ENCODE measurements at places on chromosomes 4 and X. TPM values are rescaled to one million over a fixed set of nuclear protein-coding genes. Genes with fewer than 3 reads are reported as not detected.

S100P gene
- total RNA-seq, result 4.3 TPM

HSD17B11 gene
- 21.2 TPM for total RNA-seq

FAM184B gene
- total RNA-seq, result not detected

MAGEB6B gene
- not detected for total RNA-seq

SSX3 gene
- total RNA-seq, result not detected

DNA sequence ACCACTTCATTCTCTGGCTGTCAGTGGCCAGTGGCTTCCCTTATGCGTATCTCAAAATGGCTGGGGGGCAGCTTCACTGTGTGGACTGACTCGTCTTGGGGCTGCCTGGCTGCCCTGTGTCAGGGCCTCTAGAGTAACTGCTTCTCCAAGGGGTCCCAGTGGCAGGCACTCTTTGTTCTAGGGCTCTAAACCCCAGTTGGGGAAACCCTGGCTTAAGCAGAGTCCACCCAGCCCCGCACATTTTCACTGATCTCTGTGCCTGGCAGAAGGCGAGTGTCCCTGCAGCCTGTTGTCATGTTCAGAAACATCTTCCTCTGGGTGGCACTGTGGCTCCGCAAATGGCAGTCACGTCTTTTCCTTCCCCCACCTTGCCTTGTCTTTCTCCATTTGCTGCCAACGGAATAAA is 59.7 kb downstream of the NBDY start:
- DNase-seq, result no peak
- peaks cover 2% of the 10 kb centered on the region for H3K36me3 ChIP-seq
- no peak overlapping the region for H3K4me3 ChIP-seq

DNA sequence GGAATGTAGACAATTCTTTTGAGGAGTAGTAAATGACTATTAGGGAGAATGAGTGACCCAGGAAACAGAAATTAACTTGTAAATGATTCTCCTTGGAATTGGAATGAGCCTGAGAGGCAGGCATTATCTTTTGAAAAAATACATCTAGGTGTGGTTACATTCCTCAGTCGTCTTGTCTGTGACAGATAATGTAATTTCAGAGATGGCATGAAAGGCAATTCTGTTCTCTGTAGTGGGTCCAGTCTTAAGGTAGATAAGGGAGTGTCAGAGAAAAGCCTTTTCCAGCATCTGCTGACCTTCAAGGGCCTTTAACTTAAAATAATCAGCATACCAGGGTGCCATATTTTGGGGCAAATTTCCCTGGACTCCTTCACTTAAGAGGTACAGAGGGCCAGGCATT is 35.1 kb downstream of the HERC6 start:
- DNase-seq, result no peak
- H3K4me3 ChIP-seq, result no peak overlapping the region
- no peak overlapping the region for H3K27ac ChIP-seq
- H3K4me1 ChIP-seq, result peaks cover 4% of the 10 kb centered on the region
- H3K27me3 ChIP-seq, result no peaks in the 10 kb centered on the region
- H3K36me3 ChIP-seq, result peaks cover 7% of the 10 kb centered on the region

DNA sequence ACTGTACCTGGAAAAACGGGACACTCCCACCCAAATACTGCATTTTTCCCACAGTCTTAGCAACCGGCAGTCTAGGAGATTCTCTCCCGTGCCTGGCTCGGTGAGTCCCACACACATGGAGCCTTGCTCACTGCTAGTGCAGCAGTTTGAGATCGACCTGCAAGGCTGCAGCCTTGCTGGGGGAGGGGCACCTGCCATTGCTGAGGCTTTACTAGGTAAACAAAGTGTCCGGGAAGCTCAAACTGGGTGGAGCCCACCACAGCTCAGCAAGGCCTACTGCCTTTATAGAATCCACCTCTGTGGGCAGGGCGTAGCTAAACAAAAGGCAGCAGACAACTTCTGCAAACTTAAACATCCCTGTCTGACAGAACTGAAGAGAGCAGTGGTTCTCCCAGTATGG is 205.2 kb downstream of the CHIC1 start:
- H3K27me3 ChIP-seq, result no peaks in the 10 kb centered on the region
- DNase-seq, result no peak
- H3K4me3 ChIP-seq, result no peak overlapping the region
- peaks cover 3% of the 10 kb centered on the region for H3K4me1 ChIP-seq

- H3K36me3 ChIP-seq, result peaks cover 66% of the 10 kb centered on the region
- peak overlapping the region; percentile 80 for H3K4me3 ChIP-seq
- peaks cover 83% of the 10 kb centered on the region for H3K4me1 ChIP-seq
- no peaks in the 10 kb centered on the region for H3K27me3 ChIP-seq
- H3K27ac ChIP-seq, result peak overlapping the region; percentile 98
Observed at GRCh38 chr4:108049406-108049805, 59.7 kb downstream of the HADH start.

DNA sequence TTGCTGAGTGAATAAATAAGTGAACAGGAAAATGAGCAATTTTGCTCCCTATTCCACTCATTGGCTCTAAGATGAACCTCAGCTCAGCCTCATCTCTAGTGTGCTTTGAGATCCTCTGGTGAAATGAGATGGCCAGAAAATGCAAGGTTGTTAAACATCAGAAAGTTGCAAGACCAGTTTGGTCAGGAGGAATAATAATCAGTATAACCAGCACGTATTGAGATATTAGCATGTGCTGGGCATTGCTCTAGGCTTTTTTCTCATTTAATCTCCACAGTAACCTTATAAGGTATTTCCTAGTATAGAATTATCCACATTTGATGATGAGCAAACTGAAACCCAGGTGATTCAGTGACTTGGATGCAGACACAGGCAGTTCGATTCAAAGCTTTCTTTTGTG is 110.5 kb upstream of the PAK3 start:
- H3K36me3 ChIP-seq, result no peaks in the 10 kb centered on the region
- no peak for DNase-seq
- H3K4me1 ChIP-seq, result no peaks in the 10 kb centered on the region
- no peak overlapping the region for H3K27ac ChIP-seq
- peaks cover 2% of the 10 kb centered on the region for H3K27me3 ChIP-seq

GRCh38 chr4:3716631-3717235 is 49.5 kb upstream of the ADRA2C start:
- H3K36me3 ChIP-seq, result no peaks in the 10 kb centered on the region
- H3K27ac ChIP-seq, result no peak overlapping the region
- no peak overlapping the region for H3K4me3 ChIP-seq
- no peaks in the 10 kb centered on the region for H3K4me1 ChIP-seq

DNA sequence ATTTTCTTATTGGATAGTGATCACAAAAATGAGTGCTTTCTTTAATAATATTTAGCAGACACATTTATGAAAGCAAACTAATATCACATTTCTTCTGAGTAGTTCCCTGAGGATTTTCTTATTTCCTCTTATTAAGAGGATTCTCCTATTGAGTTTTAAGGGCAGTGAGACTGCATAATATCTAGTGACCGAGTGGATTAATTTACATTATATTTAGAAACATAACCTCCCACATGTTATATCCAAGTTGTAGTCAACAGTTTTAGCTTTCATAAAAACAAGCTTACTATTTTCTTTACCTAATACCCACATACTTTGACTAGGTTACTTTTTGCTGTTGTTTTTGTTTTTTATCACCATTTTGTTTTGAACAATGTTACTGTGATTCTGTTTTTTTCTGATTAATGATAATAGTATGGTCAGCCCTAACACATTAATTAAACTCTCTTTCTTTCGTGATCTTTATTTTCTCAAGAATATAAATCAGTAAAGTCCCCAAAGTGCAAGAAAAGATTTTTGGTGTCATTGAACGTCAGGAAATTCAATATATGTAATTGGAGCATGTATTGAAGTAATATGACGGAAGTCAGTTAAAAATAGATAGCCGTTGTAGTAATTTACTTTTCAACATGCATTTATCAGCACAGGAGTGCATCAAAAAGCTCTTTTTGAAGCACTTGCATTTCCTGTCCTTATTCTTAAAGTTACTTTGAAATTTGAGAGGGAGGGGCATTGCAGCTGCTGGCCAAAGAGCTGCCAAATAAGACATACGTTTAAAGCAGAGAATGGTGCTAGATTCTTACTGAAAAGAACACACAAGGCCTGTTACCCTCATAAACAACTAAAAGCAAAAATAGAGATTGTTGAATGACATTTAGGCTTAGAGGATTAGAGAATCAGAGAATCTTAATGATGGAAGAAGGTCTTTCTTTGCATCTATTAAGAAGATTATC is 25.2 kb downstream of the DDIT4L start:
- H3K4me3 ChIP-seq, result no peak overlapping the region
- H3K4me1 ChIP-seq, result peaks cover 14% of the 10 kb centered on the region

DNA sequence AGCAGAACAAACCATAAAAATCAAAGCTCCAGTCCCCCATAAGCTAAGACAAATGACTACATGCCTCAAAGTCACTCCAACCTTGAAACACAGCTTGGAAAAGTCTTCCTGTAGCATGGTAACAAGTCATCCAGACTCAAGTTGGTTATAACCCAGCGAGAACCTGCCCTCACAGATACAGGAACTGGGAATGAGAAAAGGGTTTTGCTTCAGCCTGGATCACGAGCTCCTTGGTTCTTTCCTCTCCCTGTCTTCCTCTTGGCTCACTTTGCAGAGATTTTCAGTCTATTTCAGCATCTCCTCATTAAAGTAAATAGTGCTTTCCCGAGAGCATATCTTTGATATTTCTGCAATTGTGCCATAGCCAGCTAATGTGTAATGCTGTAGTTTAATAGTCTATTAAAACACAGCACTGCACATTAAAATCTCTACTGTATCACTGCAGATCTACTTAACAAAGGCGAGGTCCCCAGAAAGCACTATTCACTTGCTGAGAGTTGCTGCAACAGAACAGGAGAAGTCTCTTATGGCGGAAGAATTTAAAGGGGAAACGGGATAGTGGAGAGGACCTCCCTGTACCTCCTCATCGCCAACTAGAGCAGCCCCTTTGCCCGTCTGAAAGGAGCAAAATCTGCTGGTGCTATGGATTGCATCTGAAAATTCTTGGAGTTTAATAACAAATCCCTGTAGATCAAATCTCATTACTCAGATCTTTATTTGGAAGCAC is 249.3 kb upstream of the GATB start:
- no peak overlapping the region for H3K4me3 ChIP-seq
- DNase-seq, result no peak
- no peaks in the 10 kb centered on the region for H3K36me3 ChIP-seq
- H3K27me3 ChIP-seq, result no peaks in the 10 kb centered on the region
- no peak overlapping the region for H3K27ac ChIP-seq

DNA sequence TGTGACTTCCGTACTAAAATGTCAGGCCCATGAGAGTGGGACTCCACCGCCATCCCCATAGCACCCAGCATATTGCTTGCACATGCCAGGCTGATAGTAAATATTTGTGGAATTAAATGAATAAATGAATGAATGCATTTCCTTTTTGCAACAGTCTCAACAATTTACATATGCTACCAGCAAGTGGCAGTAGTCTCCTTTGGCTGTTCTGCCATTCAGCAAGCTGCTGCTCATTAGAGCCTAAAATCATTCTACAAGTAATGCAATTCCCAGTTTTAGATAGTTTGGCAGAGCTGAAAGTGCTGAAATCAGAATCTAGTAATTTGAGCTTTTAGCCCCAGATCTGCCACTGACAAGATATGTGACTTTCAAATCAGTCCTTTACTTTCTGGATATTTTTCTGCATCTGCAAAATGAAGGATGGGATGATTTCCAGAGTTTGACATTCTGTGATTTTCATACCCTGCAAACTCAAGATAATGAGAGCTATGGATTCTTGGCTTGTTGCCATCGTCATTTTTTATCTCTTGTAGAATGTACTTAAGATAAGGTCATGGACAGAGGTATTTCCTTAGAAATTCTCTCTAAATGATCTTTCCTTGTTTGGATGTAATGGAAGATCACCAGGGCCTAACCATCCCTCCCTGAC is 35.7 kb upstream of the INTS6L start:
- no peak overlapping the region for H3K27ac ChIP-seq
- peak; percentile 24 for DNase-seq
- H3K36me3 ChIP-seq, result no peaks in the 10 kb centered on the region
- no peaks in the 10 kb centered on the region for H3K4me1 ChIP-seq

GRCh38 chr4:76470064-76470463 is 35.0 kb downstream of the SHROOM3 start:
- no peaks in the 10 kb centered on the region for H3K4me1 ChIP-seq
- peaks cover 5% of the 10 kb centered on the region for H3K27me3 ChIP-seq
- no peak overlapping the region for H3K27ac ChIP-seq
- no peak for DNase-seq

DNA sequence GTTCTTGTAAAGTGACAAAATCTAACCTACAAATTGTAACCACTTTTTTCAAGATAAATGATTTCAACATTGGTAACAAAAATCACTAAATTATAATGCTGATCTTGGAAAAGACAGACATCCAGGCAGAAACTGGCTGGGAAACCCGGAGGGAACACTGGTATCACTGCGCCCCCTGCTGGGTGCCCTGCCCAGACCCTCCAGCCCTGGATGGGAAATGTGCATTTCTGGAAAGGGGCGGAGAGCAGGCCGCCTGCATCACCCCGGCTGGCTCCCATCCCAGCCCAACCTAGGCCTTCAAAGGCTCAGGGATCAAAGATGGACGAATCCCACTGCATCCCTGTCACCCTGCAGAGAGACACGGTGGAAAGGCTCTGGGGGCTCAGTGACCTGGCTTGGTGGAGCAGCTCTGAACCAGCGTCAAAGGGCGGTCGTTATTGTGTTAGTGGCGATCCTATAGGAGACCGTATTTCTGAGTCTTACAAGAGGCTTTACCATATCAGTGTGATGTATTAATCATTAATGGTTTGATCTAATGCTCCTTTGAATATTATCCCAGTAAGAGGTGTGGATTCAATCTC is 37.3 kb downstream of the ACOX3 start:
- H3K4me3 ChIP-seq, result no peak overlapping the region
- no peaks in the 10 kb centered on the region for H3K27me3 ChIP-seq
- peak; percentile 63 for DNase-seq
- peaks cover 8% of the 10 kb centered on the region for H3K36me3 ChIP-seq

GRCh38 chr4:149353241-149353640 is 462.4 kb downstream of the IQCM start:
- H3K4me1 ChIP-seq, result no peaks in the 10 kb centered on the region
- H3K36me3 ChIP-seq, result no peaks in the 10 kb centered on the region
- DNase-seq, result no peak
- H3K27me3 ChIP-seq, result no peaks in the 10 kb centered on the region

Measured in activated CD8-positive, alpha-beta T cell treated with anti-CD3 and anti-CD28 coated beads for 36 hours (primary cell).